ENCODE measurements at places on chromosomes 6 and 20.

DNA sequence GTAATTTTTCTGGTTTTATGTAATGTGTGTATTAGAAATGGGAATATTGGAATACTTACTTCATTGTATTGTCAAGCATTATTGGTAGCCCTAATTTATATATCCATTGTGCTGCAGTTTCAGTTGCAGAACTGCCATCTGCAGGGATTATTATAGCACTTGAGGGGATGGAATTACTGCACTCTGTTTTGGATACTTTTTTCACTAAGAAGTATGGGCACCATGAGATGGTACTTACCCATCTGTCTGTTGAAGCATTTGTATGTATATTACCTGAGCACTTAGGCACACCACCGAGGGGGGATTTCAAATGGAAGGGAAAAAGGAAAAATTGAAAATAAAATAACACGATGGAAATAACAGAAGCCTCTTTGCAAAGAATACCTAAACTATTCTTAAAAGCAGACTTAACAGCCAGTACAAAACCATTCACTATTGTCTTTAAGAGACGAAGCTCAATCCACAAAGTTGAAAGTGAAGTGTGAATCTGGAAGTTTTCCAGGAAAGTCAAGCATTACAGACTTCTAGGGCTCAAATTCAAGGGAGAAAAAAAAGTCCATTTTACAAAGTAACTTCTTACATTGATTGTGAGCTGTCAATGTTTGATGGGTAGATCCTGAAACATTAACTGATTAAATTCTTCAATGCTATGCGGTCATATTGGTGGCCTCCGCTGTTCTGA, 318.7 kb downstream of the SOX4 start:
- DNase-seq = no peak

GRCh38 chr6:43274127-43274915, 23.7 kb upstream of the SLC22A7 start:
- DNase-seq = no peak

GRCh38 chr20:10501402-10501801, 66.3 kb downstream of the SLX4IP start:
- no peak for DNase-seq

- DNase-seq = no peak
These were observed 7.8 kb upstream of the MRS2 start for GRCh38 chr6:24394780-24395437.

- no peak for DNase-seq
These were observed 1.8 kb upstream of the JARID2 start for GRCh38 chr6:15243910-15244619.
